ENCODE measurements at places on chromosomes 11 and 22. TPM values are rescaled to one million over a fixed set of nuclear protein-coding genes. Genes with fewer than 3 reads are reported as not detected.

DNA sequence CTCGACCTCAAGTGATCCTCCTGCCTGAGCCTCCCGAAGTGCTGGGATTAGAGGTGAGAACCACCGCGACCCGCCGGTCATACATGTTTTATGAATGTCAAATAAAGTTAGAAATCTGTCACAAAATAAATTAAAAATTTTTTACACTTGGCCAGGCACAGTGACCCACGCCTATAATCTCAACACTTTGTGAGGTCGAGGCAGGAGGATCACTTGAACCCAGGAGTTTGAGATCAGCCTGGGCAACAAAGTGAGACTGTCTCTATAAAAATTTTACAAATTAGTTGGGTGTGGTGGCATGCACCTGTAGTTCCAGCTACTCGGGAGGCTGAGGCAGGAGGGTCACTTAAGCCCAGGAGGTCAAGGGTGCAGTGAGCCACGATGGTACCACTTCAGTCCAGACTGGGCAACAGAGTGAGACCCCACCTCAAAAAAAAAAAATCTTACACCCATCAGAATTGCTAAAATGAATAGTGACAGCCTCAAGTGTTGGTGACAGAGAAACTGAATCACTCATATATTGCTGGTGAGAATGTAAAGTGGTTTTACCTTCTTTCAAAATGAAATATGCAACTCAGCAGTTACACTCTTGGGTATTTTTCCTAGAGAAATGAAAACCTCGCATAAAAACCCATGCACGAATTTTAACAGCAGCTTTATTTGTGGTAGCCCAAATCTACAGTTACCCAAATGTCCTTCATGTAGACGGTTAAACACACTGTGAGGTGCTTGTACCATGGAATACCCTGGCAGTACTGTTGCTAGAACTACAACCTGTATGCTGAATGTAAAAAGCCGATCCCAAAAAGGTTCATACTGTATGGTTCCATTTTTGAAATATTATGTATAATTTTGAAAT is 55.4 kb downstream of the MED15 start:
- H3K27me3 ChIP-seq, result no peaks in the 10 kb centered on the region
- peaks cover 34% of the 10 kb centered on the region for H3K4me1 ChIP-seq
- H3K36me3 ChIP-seq, result peaks cover 81% of the 10 kb centered on the region
- H3K4me3 ChIP-seq, result no peak overlapping the region
- no peak overlapping the region for H3K27ac ChIP-seq

C11orf97 gene
- not detected for total RNA-seq

- no peak overlapping the region for H3K4me3 ChIP-seq
- peaks cover 60% of the 10 kb centered on the region for H3K4me1 ChIP-seq
- H3K27ac ChIP-seq, result no peak overlapping the region
- no peaks in the 10 kb centered on the region for H3K27me3 ChIP-seq
- no peak for DNase-seq
- peaks cover 5% of the 10 kb centered on the region for H3K36me3 ChIP-seq
These were observed 16.7 kb upstream of the LRRC10B start for GRCh38 chr11:61491736-61492395.

- no peak overlapping the region for H3K27ac ChIP-seq
- H3K4me1 ChIP-seq, result peaks cover 18% of the 10 kb centered on the region
- no peaks in the 10 kb centered on the region for H3K36me3 ChIP-seq
- no peak overlapping the region for H3K4me3 ChIP-seq
- H3K27me3 ChIP-seq, result no peaks in the 10 kb centered on the region
- DNase-seq, result no peak
These were observed 12.9 kb downstream of the CAPN5 start for GRCh38 chr11:77079666-77080065.

GRCh38 chr11:79050786-79051185 is 390.0 kb downstream of the TENM4 start:
- no peak overlapping the region for H3K27ac ChIP-seq
- H3K4me3 ChIP-seq, result no peak overlapping the region

DNA sequence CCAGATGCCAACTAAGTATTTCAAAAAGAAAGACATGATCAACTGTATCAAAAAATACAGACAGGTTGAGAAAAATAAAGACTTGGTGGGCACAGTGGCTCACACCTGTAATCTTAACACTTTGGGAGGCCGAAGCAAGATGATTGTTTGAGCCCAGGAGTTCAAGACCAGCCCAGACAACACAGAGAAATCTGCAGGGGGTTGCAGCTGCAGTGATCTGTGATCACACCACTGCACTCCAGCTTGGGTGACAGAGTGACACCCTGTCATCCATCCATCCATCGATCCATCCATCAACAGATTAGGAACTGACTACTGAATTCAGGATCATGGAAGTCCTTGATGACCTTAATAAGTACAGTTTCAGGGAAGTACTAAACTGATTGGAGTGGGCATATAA is 65.0 kb upstream of the RPS13 start:
- no peaks in the 10 kb centered on the region for H3K27me3 ChIP-seq
- H3K4me3 ChIP-seq, result no peak overlapping the region
- H3K4me1 ChIP-seq, result peaks cover 17% of the 10 kb centered on the region
- peaks cover 37% of the 10 kb centered on the region for H3K36me3 ChIP-seq

DNA sequence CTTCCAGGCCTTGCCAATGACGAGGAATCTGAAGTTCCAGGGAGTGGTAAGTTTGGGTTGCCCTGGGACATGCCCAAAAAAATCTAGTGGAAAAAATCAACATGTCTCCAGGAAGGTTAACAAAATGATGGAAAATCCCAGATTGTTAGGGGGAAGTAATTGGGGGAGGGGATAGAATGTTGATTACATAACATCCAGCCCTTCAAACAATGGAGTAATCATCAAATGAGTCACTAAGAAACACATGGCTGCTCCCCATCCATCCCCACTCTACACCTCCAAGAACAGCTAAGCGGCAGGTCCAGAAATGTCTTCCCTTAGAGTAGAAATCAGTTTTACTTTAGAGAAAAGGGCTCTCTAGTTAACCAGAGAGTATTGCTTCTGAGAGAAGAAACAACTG is 94.9 kb downstream of the ETS1 start:
- peaks cover 100% of the 10 kb centered on the region for H3K4me1 ChIP-seq
- DNase-seq, result no peak
- no peaks in the 10 kb centered on the region for H3K27me3 ChIP-seq
- H3K36me3 ChIP-seq, result peaks cover 30% of the 10 kb centered on the region

DNA sequence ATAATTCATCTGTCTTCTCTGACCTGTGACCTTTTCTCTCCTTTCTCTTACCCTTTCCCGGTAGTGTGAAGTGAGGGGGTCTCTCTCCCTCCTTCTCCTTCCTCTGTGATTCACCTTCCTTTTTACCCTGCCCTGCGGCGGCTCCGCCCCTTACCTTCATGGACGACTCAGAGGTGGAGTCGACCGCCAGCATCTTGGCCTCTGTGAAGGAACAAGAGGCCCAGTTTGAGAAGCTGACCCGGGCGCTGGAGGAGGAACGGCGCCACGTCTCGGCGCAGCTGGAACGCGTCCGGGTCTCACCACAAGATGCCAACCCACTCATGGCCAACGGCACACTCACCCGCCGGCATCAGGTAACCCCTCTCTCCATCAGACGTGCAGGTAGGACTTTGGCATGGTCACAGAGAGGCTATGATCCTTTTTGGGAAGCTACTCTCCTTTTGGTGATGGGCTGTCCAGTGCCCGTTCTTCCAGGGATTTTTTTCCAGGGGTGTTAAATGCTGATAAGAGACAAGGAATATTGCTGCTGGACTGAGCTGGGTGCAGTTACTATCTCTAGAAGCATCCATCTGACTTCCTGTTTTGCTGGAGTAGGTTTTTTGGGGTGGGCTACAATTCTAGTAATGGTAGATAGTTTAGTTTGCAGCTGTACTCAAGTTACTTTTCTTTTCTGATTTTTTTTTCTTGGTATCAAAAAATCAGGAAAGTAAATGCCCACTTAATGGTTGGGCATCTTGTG is 29.9 kb downstream of the CTNND1 start:
- peaks cover 95% of the 10 kb centered on the region for H3K4me1 ChIP-seq
- no peak overlapping the region for H3K4me3 ChIP-seq
- H3K27ac ChIP-seq, result peak overlapping the region; percentile 88
- DNase-seq, result no peak

SCGB1D2 gene
- 1.6 TPM for total RNA-seq

OR6A2 gene
- not detected for total RNA-seq

DNA sequence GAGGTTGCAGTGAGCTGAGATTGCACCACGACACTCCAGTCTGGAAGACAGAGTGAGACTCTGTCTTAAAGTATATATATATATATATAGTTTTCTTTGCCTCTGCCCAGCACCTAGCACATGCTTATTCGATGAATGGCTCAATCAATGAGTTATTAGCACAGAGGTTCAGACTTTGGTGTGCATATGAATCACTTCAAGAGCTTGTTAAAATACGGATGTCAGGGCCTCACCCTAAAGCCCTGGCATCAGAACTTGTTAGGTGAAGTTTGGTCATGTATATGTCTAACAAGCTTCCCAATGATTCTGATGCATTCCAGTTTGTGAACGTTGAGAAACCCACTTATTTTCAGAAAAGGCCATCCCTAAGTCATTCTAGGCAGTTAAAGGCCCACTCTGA is 21.8 kb upstream of the TMEM86A start:
- H3K27ac ChIP-seq, result no peak overlapping the region
- no peak for DNase-seq
- H3K4me1 ChIP-seq, result no peaks in the 10 kb centered on the region
- no peaks in the 10 kb centered on the region for H3K27me3 ChIP-seq

- H3K4me1 ChIP-seq, result peaks cover 20% of the 10 kb centered on the region
- H3K4me3 ChIP-seq, result no peak overlapping the region
- H3K27ac ChIP-seq, result no peak overlapping the region
- no peaks in the 10 kb centered on the region for H3K36me3 ChIP-seq
These were observed 162.0 kb downstream of the DSCAML1 start for GRCh38 chr11:117634756-117635603.

GRCh38 chr11:128299132-128299726 is 288.1 kb downstream of the ETS1 start:
- H3K27ac ChIP-seq, result peak overlapping the region; percentile 79
- no peaks in the 10 kb centered on the region for H3K27me3 ChIP-seq
- no peaks in the 10 kb centered on the region for H3K36me3 ChIP-seq

TTC28 gene
- 16.4 TPM for total RNA-seq

DNA sequence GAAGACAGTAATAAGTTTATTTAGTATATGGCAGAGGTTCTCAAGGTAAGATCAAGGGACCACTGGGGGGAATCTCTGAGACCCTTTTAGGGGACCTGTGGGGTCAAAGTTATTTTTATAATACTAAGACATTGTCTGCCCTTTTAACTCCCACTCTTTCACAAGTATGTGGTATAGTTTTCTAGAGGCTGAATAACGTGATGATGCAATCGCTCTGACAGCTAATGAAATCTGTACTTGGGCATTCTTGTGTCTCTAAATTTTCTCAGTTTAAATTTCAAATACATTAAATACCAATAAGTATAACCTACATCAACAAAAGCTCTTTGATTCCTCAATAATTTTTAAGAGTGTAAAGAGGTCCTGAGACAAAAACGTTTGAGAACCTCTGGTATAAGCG is 147.9 kb downstream of the ATG16L2 start:
- no peak overlapping the region for H3K27ac ChIP-seq
- DNase-seq, result no peak

DNA sequence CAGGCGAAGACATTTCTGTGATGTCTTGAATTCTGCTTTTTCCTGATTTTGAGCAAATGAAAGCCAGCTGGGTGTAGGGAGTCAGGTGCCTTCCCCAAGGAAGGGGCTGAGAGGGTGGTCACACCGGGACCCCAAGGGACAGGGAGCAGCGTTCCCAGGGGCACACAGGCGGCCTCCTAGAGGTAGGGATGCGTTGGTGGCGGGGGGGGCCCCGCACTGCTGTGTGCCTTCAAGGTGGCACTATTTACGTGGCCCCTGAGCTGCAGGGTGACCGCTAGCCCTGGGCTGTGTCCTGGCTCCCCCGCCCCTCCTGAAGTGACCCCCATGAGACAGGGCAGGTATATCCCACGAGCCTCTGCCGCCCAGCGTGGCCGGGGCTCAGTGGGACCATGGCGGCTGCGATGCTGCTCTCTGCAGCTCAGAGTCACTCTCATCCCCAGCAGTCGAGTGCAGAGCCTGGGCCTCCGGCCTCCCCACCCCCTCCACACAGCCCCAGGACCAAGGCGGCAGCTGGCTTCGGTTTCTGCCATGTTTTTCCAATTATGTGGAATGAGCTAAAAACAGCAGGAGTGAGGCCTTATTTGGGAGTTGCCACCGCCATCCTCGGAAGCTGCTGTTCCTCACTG is 60.9 kb downstream of the LRP5 start:
- H3K27ac ChIP-seq, result peak overlapping the region; percentile 95
- peak overlapping the region; percentile 34 for H3K4me3 ChIP-seq
- DNase-seq, result peak; percentile 57
- H3K27me3 ChIP-seq, result no peaks in the 10 kb centered on the region

- DNase-seq, result no peak
- no peak overlapping the region for H3K4me3 ChIP-seq
- H3K36me3 ChIP-seq, result no peaks in the 10 kb centered on the region
- H3K4me1 ChIP-seq, result no peaks in the 10 kb centered on the region
These were observed 8.5 kb upstream of the CREBZF start for GRCh38 chr11:85673393-85673792.

OR56A1 gene
- total RNA-seq, result not detected

DNA sequence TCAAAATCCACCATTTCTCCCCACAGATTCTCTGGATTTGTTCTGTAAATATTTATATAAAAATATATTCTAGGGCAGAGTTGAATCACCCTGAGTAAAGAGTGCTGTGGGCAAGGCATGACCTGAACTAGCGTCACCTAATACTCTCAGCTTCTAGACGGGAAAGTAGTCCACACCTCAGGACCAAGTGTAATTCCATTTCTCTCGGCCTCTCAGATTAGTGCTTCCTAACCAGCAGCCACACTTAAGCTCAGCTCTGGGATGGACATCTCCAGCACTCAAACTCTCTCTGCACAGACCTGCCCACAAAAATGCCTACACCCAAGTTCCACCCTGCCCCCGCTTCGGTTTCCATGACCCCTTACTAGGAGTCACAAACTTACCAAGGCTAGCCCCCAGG is 5.3 kb downstream of the SPTBN2 start:
- no peak overlapping the region for H3K27ac ChIP-seq
- peaks cover 75% of the 10 kb centered on the region for H3K27me3 ChIP-seq
- peaks cover 12% of the 10 kb centered on the region for H3K4me1 ChIP-seq
- H3K36me3 ChIP-seq, result no peaks in the 10 kb centered on the region
- no peak overlapping the region for H3K4me3 ChIP-seq

DNA sequence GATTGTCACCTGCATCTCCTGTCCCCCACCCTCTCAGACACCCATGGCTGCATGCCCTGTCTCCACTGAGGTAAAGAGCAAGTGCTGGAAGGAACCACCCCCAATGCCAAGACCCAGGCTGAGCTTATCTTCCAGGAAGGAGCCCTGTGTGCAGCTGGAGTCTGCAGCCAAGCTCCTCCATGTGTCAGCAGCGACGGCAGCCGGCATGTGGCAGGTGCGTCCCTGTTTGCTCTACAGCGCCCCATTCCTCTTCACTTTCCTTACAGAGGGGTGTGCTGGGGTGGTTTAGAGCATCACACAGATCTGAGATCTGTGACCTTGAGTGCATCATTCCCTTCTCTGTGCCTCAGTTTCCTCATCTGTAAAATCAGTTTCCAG is 7.7 kb upstream of the MN1 start:
- H3K4me1 ChIP-seq, result peaks cover 11% of the 10 kb centered on the region
- no peak overlapping the region for H3K4me3 ChIP-seq
- H3K27me3 ChIP-seq, result no peaks in the 10 kb centered on the region
- DNase-seq, result no peak

- peaks cover 76% of the 10 kb centered on the region for H3K4me1 ChIP-seq
- H3K27ac ChIP-seq, result peak overlapping the region; percentile 78
- no peak overlapping the region for H3K4me3 ChIP-seq
- no peaks in the 10 kb centered on the region for H3K27me3 ChIP-seq
- no peaks in the 10 kb centered on the region for H3K36me3 ChIP-seq
These were observed 45.0 kb downstream of the BCR start for GRCh38 chr22:23225337-23225723.
